ENCODE measurements at places on chromosomes 5 and 9.

DNA sequence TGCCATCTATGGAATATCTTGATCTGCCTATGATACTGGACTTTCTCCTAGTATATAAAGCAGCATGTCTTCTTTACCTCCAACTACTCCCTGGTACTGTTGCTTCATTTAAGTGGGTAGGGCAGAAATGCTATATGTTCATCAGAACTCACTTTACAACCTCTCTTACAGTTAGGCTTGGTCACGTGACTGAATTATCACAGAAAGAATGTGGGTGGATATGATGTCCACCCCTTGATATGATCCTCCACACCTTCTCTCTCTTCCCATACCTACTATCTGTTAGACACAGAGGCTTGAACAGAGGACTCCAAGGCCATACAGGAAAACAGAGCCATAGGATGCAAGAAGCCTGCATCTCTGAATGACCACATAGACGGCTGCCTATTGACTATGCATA, 19.8 kb downstream of the CRHBP start:
- H3K27me3 ChIP-seq, result peaks cover 29% of the 10 kb centered on the region
- no peaks in the 10 kb centered on the region for H3K36me3 ChIP-seq
- no peak overlapping the region for H3K4me3 ChIP-seq
- DNase-seq, result no peak

- H3K27me3 ChIP-seq, result no peaks in the 10 kb centered on the region
- no peak for DNase-seq
- H3K27ac ChIP-seq, result peak overlapping the region; percentile 5
- H3K36me3 ChIP-seq, result peaks cover 29% of the 10 kb centered on the region
These were observed 11.6 kb downstream of the SKIC3 start for GRCh38 chr5:95543017-95543705.

GRCh38 chr5:38189081-38189504, 69.3 kb upstream of the EGFLAM start:
- no peak for DNase-seq
- H3K4me1 ChIP-seq, result peaks cover 8% of the 10 kb centered on the region
- no peaks in the 10 kb centered on the region for H3K36me3 ChIP-seq
- no peak overlapping the region for H3K27ac ChIP-seq

GRCh38 chr5:20636686-20637085, 648.7 kb upstream of the CDH18 start:
- no peak overlapping the region for H3K4me3 ChIP-seq
- no peaks in the 10 kb centered on the region for H3K27me3 ChIP-seq
- no peak overlapping the region for H3K27ac ChIP-seq
- no peaks in the 10 kb centered on the region for H3K36me3 ChIP-seq
- H3K4me1 ChIP-seq, result no peaks in the 10 kb centered on the region

DNA sequence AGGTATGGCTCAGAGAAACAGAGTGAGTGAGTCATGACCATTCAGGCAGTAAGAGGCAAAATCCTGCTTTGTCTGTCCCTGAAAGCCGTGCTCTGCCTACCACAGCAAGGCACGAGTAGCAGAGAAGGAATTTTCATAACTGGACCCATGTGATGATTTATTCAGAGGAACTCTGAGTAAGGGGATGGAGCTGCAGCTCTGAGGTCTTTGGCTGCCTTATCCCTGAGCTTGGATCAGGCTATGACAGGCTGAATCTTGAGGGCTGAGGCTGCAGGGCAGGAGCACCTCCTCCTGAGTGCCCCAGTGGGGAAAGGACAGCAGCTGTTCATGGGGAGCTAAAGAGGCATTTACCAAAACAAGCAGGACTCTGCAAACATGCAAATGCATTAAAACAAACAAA, 183.4 kb downstream of the PAPPA start:
- H3K27ac ChIP-seq, result peak overlapping the region; percentile 30
- peak; percentile 54 for DNase-seq
- H3K4me3 ChIP-seq, result peak overlapping the region; percentile 20
- peaks cover 1% of the 10 kb centered on the region for H3K27me3 ChIP-seq
- peaks cover 33% of the 10 kb centered on the region for H3K4me1 ChIP-seq

GRCh38 chr9:15068261-15068660, 158.0 kb upstream of the FREM1 start:
- no peak overlapping the region for H3K4me3 ChIP-seq
- H3K27ac ChIP-seq, result no peak overlapping the region
- no peaks in the 10 kb centered on the region for H3K27me3 ChIP-seq
- no peak for DNase-seq
- no peaks in the 10 kb centered on the region for H3K4me1 ChIP-seq
- no peaks in the 10 kb centered on the region for H3K36me3 ChIP-seq
